ENCODE measurements at places on chromosomes 3 and 15. TPM values are rescaled to one million over a fixed set of nuclear protein-coding genes. Genes with fewer than 3 reads are reported as not detected.

The ARID3B gene
- 31.1 TPM for total RNA-seq

The CCDC39 gene
- total RNA-seq, result not detected

The MDFIC2 gene
- total RNA-seq, result not detected

The FEZF2 gene
- not detected for total RNA-seq

The SLC27A2 gene
- total RNA-seq, result 75.4 TPM

The RHCG gene
- not detected for total RNA-seq

The EFHB gene
- total RNA-seq, result 0.44 TPM

The MUC4 gene
- total RNA-seq, result 0.90 TPM

The ANKUB1 gene
- total RNA-seq, result not detected

The C15orf62 gene
- total RNA-seq, result 0.51 TPM

The AMT gene
- 2.6 TPM for total RNA-seq

The OXNAD1 gene
- 29.8 TPM for total RNA-seq

The NME9 gene
- not detected for total RNA-seq

The MOBP gene
- total RNA-seq, result not detected

GRCh38 chr3:129583289-129583688 is 23.2 kb downstream of the PLXND1 start:
- DNase-seq, result no peak

DNA sequence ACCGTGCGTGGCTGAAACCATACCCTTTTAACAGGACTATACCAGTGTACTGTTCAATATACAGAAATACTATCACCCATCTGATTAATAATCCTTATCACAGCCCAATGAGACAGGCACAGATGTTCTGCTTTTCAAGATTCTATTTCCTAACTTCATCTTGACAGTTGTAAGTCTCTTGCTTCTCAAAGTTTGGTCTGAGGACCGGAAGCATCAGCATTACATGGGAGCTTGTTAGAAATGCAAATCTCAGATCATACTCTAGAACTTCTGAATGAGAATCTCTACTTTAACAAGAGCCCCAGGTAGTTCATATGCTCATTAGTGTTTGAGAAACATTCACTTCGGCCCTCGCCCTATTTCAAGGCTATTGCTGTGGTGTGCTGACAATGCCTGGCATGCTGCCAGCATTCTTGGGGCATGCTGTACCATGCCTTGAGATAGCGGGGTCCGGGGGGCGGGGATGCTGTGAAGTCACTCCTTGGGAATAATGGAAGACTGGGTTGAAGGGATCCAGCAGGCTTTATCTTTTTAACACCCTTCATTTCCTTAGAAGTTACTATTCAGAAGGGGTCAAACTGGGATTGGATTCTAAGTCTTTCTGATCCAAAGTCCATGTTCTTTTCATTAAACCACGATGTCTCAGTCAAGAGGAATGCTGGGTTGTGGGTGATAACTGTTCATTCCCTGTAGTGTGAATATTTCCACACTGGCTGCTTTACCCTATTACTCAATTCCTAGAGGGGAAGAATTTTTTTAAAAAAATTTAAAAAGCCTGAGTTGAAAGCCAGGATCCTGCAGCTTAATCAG is 194.7 kb downstream of the LPP start:
- DNase-seq, result no peak

- DNase-seq, result no peak
These were observed 8.5 kb downstream of the CSRNP1 start for GRCh38 chr3:39144748-39145380.

- DNase-seq, result no peak
These were observed 39.5 kb upstream of the ZBTB20 start for GRCh38 chr3:115186351-115187148.

GRCh38 chr3:146577662-146578061 is 27.5 kb downstream of the PLSCR5 start:
- DNase-seq, result peak; percentile 77

DNA sequence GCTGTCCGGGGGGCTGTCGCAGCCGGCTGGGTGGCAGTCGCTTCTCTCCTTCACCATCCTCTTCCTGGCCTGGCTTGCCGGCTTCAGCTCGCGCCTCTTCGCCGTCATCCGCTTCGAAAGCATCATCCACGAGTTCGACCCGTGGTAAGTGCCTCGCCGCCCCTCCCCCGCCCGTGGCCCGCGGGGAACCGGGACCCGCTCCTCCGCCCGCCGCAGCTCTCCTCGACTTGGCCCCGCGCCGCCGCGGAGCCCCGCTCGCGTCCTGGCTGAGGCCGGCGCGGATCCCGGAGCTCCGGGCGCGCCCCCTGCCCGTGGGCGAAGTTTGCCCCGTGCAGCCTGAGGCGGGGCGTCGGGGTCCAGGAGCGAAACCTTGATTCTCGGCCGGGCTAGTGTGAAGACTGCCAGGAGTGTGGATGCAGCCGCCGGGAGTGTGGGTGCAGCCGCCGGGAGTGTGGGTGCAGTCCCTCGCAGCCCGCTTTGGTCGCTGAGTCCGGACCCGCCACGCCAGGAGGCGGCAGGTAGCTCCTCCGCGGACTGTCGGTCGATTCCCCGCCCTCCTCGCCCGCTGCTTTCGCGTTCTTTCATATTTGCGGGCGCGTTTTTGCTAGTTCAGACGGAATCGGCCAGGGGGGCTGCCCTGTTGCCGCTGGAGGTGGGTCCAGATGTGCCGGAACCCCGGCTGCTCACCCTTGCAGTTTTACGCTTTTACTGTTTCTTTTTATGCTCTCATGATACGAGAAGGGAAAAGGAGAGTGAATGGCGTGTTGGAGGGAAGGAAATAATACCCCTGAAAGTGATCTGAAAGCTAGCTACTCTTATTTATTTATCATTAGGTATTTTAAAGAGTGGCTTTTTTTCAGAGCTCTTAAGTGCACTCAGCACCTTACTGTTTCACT is 692 bp downstream of the STT3B start:
- peak; percentile 90 for DNase-seq

DNA sequence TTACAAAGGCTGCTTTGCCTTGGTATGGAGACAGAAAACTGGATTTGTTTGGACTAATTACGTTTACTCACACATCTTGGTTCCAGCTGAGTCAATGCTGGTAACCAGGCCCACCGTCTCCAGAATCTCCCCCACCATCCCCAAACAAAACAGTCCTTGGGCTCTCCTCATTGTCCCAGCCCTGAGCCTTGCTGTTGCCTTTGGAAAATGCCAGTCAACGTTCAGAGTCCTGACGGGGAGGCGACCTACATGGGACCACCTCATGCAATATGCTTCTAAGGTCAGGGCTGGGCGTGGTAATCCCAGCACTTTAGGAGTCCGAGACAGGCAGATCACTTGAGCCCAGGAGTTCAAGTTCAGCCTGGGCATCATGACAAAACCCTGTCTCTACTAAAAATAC is 85.2 kb upstream of the IQSEC1 start:
- DNase-seq, result no peak

GRCh38 chr3:67382536-67382935 is 271.9 kb downstream of the SUCLG2 start:
- DNase-seq, result peak; percentile 43

DNA sequence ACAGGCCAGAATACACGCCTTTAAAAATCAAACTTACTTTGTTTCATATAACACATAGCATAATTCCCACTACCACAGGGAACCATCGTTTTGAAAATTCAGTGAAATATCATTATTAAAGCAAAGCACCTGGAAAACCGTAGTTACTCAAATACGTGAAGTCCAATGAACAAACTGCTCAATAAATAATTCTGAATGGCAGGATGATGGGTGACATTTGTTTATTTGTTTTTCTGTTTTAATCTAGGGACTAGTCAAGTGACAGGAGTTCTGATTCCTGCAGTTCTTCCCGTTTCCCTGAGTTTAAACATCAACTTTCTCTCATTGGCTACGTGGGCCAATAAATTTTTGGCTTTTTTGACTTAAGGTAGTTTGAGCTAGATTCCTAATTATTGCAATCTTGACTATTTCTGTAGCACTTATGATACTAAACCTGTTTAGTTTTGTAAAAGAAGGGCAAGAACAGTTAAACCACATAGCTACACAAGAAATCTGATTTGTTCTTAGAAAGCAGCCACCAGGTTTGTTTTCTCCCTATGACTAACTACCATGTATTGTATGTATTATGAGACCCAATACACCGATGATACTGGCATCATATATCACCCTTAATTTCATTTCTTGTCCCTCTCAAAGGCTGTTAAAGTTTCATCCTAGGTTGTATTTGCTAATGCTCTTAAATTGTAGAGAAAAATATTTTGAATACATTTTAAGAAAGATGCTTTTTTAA is 411.2 kb downstream of the SHQ1 start:
- peak; percentile 29 for DNase-seq

- no peak for DNase-seq
These were observed 625 bp downstream of the COL6A6 start for GRCh38 chr3:130517602-130518001.

DNA sequence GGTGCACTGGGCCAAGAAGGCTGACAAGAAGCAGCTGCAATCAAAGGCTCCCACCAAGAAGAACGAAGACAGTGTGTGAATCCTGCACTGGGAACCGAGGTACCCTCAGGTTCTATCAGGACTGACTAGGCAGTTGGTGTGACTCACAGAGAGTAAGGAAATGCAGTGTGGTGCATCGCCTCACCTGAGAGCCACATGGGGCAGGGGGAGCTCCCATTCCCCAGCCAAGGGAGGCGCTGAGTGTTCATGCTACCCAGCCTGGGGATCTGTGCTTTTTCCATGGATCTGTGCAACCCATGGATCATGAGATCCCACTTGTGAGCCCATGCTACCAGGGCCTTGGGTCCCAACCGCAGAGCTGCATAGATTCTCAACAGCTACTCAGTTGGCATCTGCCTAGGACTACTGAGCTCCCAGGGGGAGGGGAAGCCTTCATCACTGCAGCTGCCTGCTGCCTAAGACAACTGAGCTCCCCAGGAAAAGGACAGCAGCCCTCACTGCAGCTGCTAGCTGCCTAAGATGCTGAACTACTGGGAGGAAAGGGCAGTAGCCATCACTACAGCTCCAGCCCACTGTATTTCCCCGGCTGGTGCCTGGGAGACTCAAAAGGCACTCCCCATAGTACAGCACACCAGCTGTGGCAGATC is 6.9 kb upstream of the PLSCR2 start:
- no peak for DNase-seq

DNA sequence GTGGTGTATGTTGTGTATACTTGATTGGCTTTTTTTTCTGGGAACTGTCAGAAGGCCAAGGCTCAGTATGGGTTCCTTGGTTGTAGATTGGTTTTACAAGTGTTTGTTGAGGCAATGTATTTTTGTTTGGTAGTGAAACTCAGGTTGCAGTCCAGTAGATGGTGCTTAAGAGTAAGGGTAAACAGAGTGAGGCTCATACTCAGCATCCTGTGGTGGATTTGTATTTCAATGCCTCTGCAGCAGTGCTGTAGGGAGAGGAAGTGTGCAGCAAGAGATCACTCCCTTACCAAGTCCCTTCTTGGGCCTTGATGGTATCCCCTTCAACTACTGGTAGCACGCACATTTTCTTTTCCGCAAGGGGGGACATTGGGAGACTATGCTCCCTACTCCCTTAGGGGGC is 428.5 kb upstream of the CNTN3 start:
- DNase-seq, result no peak

DNA sequence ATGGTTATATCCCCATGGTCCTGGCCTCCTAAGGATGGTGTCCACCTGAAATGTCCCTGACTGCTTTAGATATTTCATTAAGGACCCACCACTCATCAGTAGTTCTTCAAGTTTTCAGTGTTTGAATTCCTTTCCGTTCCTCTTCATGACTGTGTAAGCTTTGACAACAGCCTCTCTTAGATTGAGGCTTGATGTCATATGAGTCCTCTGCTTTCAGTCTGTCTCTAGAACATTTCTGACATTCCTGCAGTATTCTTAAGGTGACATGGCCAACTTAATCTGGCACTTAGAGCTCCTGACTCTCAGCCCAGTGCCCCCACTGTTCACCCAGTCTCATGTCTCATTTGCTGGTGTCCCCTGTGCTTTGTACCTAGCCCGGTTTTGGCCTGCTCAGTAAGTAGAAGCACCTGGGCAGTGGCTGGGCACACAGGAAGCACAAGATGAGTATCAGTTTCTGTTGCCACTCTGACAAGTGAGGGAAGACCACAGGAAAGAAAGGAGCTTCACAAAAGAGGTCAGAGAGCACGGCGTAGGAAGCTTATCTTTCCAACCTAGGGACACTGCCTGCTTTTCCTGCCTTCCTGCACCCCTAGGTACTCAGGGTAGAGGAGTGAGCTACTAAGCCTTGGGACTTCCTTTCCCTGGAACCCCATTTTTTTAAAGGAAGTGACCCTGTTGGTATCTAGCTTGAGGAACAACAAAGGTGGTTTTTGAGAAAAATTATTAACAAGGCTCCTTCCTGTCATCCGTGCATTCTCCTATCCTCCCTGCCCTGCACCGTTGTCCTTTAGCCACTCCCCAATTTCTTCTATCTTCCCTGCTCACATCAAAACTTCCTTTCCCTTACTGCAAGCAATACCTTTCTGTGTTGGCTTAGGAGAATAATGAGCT is 103.1 kb downstream of the KLHL25 start:
- peak; percentile 81 for DNase-seq

DNA sequence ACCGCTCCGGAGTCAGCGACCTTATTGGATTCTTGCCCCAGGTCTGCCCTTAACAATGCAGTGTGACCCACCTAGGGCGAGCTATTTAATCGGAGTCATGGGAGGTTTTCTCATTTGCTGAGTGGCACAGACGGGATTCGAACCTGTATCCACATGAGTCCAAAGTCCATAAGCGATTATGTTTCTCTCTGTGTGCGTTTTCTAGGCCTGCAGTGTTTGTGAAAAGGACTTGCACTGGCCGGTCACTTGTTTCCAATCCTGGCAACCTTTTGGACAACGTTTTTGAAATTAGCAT is 691 bp upstream of the HDGFL3 start:
- no peak for DNase-seq

- no peak for DNase-seq
These were observed 6.1 kb downstream of the MST1 start for GRCh38 chr3:49683162-49683561.

- no peak for DNase-seq
These were observed 142.7 kb downstream of the ULK4 start for GRCh38 chr3:41819236-41819635.

GRCh38 chr3:193586526-193586925 is 6.5 kb upstream of the OPA1 start:
- no peak for DNase-seq

DNA sequence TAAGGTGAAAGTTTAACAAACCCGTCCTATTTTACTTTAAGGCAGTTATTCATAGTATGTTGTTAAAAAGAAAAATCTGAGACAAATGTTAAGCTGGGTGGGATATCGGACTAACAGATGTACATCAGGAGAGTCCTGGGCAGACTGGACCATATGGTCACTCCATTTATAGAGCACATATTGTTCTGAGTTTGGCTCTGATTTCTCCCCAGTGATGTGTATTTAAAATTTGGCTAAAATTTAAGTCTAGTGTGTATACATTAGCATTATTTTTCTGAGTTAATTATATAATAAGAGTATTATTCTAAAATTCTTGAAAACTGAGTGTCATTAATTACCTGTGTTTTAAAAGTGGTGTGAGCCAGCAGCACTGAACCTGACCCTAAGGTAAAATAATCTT is 6.1 kb downstream of the GMPS start:
- no peak for DNase-seq

- peak; percentile 80 for DNase-seq
These were observed 656 bp downstream of the SLMAP start for GRCh38 chr3:57756528-57757401.

DNA sequence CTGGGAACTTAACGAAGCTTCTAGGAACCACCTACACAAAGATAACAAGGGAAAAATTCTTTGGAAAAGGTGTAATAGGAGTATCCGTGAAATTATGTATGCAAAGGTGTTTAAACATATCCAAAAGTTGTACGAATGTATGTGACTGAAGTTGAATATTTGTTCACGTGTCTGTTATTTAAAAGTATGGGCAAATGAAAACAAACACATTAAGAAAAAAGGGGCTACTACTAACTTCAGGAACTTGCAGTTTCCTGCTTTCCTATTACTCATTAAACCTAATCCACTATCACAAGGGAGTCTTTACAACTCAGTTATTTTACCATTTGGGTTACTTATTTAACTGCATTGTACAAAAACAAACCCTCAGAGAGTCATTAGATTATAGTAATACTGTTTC is 33.9 kb upstream of the GRAMD1C start:
- DNase-seq, result no peak
